ENCODE measurements at places on chromosomes 5 and 9.

DNA sequence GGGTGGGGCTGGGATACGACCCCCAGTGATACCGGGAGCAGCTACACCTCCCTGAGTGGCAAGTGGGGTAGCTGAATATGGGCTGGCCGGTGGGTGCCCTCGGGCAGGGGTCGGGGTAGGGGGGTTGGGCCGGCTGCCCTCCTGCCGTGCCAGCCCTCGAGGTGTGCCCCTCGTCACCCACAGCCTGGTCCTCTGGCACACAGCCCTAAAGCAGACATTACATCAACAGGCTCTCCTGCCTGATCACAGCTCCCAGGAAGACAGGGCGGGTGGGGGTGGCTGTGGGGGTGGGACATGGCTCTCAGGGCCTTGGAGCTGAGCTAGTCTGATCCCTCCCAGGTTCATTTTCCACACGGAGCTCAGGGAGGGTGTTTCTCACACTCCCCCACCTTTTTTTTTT is 23.2 kb downstream of the FBXW5 start:
- no peak for DNase-seq

GRCh38 chr9:14517154-14517906 is 175.9 kb downstream of the ZDHHC21 start:
- DNase-seq, result no peak

DNA sequence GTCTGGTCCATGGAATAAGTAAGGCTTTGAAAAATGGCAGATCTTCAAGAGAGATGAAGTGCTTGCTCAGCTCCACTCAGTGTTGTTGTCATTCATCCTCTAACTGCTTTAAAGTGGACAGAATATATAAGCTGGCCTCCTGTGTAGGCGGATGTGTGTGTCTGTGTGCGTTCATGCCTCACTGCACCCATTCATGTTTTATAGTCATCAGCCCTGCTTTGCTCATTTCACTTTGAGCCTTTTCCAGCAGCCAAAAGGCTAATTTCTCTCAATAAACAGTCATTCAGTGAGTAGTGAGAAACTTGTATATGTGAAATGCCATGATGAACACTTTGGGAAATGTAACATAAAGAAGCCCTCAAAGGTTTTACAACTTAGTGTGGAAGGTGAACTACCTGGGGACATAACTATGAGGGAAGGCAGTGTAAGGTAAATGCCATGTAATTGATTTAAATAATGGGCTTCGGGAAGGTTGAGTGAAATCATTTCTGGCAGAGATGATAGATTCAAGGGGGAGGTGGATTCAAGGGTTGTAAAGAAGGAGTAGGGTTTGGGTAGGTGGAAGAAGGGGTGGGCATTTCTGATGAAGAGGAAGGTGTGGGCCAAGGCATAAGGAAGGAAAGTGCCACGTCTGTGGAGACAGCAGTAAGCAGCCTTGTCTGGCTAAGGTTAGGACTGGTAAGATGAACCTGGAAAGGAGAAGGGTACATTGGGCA is 15.7 kb downstream of the TTC23L start:
- no peak for DNase-seq

- DNase-seq, result peak; percentile 86
Observed at GRCh38 chr9:16521868-16522411, 348.5 kb downstream of the BNC2 start.

DNA sequence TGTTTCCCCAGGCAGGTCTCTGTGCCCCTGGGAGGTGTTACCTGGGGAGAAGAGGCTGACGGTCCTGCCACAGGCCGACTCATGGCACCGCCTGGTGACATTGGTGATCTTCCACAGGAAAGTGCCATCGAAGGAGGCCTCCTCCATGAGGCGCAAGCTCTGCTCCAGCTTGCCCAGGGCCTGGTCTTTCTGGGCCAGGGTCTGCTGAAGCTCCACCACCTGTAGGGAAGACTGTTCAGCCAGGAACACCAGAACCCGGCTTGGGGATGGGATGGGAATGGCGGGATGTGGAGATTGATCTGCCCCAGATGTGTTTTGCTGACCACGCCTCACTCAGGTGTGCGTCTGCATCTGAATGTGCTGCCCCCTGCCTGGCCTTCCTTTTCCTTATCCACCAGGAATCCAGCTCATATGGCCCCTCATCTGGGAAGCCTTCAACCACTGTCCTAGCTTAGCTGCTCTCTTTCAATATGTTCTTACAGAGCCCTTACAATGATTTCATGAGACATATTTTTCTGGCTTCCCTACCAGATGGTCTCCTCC is 15.2 kb downstream of the TRAF1 start:
- no peak for DNase-seq

GRCh38 chr9:109020581-109021511 is 7.5 kb upstream of the CTNNAL1 start:
- peak; percentile 64 for DNase-seq

DNA sequence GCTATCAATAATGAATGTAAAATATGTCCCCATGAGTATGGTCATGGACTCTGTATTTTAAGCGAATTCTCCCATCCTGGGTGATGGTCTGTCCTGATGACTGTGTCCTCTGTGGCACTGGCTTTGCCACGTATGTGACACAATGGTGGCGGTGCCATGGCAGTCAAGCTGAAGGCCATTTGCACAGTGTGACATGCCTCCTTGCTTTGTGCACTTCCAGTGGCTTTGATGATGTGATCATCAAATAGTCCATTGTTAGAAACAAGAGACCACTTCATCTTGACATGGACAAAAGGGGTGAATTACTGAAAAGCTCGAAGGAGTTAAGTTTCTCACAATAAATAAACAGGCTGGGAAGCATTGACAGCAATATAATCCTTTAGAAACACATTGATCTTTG is 31.0 kb upstream of the PRRC1 start:
- no peak for DNase-seq

GRCh38 chr5:89255845-89256463 is 373.0 kb upstream of the MEF2C start:
- DNase-seq, result peak; percentile 52

Measured in NB4 (cell line).